ENCODE measurements at places on chromosomes 13 and 19.

GRCh38 chr19:40277356-40278059, 7.6 kb downstream of the AKT2 start:
- DNase-seq = no peak

- DNase-seq = no peak
Observed at GRCh38 chr13:65378943-65379519, 1851.1 kb downstream of the PCDH9 start.

- no peak for DNase-seq
Observed at GRCh38 chr13:33487575-33488243, 202.2 kb upstream of the STARD13 start.

GRCh38 chr19:6164906-6165531, 29.6 kb downstream of the ACSBG2 start:
- no peak for DNase-seq

GRCh38 chr13:42356184-42356575, 84.2 kb downstream of the AKAP11 start:
- no peak for DNase-seq
